ENCODE measurements at places on chromosomes 3 and 15. TPM values are rescaled to one million over a fixed set of nuclear protein-coding genes. Genes with fewer than 3 reads are reported as not detected.

GRCh38 chr3:138032567-138032966 is 22.6 kb downstream of the CLDN18 start:
- H3K27ac ChIP-seq: no peak overlapping the region
- no peaks in the 10 kb centered on the region for H3K4me1 ChIP-seq
- H3K27me3 ChIP-seq: no peaks in the 10 kb centered on the region
- no peak for DNase-seq

DNA sequence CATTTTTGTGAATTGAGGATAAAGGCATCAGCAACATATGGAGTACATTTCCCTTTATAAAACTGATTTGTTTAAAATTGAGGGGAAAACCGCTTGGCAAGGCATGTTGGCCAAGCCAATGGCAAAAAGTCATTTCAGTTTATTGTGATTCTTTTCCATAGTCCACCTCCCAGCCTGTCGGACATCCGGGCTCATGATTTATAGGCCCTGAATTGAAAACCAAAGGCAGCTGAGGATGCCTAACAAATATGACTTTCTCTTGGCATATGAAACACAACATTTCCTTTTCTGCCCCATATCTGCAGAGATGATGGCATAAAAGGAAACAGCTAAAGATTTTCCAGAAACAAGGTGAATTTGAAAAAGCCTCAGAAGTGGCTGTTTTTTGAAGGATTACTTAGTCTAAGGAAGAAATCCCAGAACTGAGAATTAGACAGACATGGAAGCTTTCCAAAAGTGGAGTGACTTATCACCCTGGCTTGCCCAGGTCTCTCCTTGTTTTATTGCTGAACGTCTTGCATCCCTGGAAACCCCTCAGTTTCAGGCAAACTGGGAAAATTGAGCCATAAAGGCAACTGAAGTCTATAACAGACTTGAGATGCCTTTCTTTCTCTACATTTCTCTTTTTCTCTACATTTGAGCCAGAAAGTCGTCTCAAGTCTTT is 74.0 kb downstream of the COL8A1 start:
- no peak for DNase-seq
- H3K27me3 ChIP-seq: no peaks in the 10 kb centered on the region
- no peaks in the 10 kb centered on the region for H3K36me3 ChIP-seq
- no peak overlapping the region for H3K4me3 ChIP-seq
- no peak overlapping the region for H3K27ac ChIP-seq

DNA sequence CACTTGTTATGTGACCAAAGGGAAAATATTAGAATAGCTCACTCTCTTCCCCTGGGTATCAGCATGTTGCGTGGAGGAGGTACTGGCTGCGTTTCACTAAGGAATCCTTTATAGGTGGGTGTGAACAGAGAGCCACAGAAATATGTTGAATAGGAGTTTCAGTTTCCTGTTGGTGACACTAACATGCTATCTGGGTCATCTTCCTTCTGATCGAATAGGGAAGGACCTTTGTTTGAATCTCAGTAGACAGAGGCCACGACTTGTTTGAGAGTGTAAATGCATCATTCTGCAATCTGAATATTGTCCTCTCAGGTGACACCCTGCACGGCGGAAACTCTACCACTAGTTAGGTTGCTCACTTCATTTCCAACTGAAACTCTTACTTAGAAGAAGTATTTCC is 157.9 kb upstream of the SLC2A2 start:
- no peaks in the 10 kb centered on the region for H3K36me3 ChIP-seq
- H3K4me1 ChIP-seq: peaks cover 17% of the 10 kb centered on the region
- H3K4me3 ChIP-seq: no peak overlapping the region
- no peaks in the 10 kb centered on the region for H3K27me3 ChIP-seq
- no peak for DNase-seq

DNA sequence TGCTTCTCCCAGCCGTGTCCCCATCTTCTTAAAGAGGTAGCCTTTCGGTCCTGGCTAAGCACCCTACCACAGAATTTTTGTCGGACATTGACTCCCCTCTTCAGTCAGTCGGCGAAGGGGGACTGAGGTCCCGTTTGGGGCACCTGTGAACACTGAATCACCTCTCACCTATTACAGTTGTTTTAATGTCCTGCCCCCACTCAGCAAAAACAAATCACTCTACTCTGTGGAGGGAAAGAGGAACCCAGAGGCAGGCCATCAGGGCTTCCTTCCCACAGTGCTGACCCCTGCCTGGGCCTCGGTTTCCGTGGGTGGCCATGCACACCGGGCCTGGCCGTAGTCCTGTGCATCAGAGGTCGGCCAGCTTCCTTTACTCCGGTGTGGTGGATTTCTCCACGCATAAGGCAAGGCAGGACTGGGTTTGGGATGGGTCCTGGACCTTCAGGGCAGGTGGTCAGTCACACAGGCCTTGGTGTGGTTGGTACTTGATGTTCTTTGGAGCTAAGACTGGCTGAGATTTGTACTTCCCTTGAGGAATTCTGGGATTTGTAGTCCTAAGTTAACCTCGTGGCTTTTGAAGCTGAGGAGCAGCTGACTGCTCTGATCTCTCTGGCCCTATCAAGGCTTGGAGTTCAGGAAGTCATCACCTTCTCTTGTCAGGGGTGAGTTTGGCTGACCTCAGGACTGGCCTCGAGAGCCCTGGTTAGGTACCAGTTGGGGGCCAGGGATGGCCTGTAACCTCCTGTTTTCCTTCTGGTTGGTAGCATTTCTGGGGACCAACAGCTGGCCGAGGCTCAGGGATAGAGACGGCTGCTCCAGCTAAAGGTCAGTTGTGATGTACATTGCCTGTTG is 627 bp upstream of the FAM131A start:
- H3K4me1 ChIP-seq: no peaks in the 10 kb centered on the region
- peak overlapping the region; percentile 68 for H3K4me3 ChIP-seq
- DNase-seq: no peak
- H3K27me3 ChIP-seq: no peaks in the 10 kb centered on the region

DNA sequence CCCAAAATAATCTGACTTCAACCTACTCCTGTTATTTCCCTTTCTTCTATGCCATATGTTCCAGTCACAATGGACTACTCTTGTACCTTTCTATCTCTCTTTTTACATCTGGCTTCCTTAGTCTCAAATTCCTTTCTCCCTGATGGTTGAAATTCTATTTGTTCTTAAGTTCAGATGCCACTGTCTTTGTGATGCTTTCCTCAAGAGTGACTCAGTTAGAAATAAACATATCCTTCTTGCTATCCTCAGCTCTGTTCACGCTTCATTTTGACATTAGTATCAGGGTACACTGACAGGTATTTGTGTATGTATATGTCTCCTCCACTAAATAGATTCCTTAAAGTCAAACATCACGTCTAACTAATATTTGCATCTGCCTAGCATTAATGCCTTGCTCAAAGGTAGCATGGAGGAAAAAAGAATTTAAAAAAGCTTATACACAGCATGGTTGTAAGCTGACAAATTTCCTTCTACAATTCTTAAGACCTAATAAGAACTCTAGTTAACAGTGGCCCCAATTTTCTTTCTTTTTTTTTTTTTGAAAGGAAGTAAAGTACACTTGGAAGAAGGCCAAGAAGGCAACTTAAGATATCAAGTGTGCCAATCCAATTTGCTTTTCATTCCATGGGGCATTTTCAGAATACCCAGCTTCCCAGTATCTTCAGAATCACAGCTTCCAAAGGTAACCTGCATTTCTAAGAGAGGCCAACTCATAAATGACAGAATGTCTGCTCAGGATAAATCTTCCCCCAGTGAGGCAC is 58.0 kb downstream of the CHAC1 start:
- peaks cover 3% of the 10 kb centered on the region for H3K36me3 ChIP-seq
- no peak overlapping the region for H3K27ac ChIP-seq
- H3K27me3 ChIP-seq: no peaks in the 10 kb centered on the region
- H3K4me3 ChIP-seq: no peak overlapping the region
- peaks cover 15% of the 10 kb centered on the region for H3K4me1 ChIP-seq

DNA sequence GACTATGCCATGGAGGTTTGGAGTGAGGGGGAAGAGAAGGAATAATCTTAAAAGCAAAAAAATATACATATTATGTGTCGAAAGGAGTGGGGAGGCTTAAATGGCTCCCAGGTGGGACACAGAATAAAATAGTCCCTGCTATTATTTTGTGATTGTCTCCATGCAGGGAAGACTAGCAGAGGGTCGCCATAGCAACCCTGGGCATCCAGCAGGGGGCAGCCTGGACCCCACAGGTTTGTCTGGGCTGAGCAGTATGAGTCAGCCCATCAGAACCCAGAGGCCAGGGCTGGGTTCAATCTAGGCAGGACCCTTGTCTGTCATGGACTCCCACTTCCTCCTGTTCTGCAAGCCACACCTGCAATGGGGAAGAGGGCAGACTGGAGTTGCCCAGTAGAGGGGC is 17.6 kb upstream of the LINGO1 start:
- no peaks in the 10 kb centered on the region for H3K36me3 ChIP-seq
- no peaks in the 10 kb centered on the region for H3K27me3 ChIP-seq
- H3K27ac ChIP-seq: no peak overlapping the region
- H3K4me1 ChIP-seq: no peaks in the 10 kb centered on the region
- no peak for DNase-seq

- no peaks in the 10 kb centered on the region for H3K4me1 ChIP-seq
- H3K36me3 ChIP-seq: no peaks in the 10 kb centered on the region
- no peak overlapping the region for H3K27ac ChIP-seq
These were observed 656.3 kb downstream of the ROBO1 start for GRCh38 chr3:79111375-79112052.

GRCh38 chr3:172438186-172438585 is 10.1 kb downstream of the GHSR start:
- no peak overlapping the region for H3K4me3 ChIP-seq
- no peaks in the 10 kb centered on the region for H3K4me1 ChIP-seq
- no peak for DNase-seq

GRCh38 chr3:156445117-156446090 is 109.5 kb downstream of the SSR3 start:
- DNase-seq: no peak
- no peaks in the 10 kb centered on the region for H3K4me1 ChIP-seq
- no peak overlapping the region for H3K4me3 ChIP-seq
- no peaks in the 10 kb centered on the region for H3K27me3 ChIP-seq

DNA sequence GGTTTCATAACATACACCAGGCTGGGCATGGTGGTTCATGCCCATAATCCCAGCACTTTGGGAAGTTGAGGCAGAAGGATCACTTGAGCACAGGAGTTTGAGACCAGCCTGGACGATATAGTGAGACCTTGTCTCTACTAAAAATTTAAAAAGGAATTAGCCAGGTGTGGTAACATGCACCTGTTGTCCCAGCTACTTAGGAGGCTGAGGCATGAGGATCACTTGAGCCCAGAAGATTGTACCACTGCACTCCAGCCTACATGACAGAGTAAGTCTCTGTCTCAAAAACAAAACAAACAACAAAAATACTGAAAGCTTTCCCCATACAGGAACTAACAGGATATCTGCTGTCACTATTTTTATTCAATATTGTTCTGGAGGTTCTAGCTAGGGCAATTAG is 20.9 kb downstream of the GREM1 start:
- H3K27ac ChIP-seq: no peak overlapping the region
- H3K36me3 ChIP-seq: no peaks in the 10 kb centered on the region
- DNase-seq: no peak
- no peak overlapping the region for H3K4me3 ChIP-seq

- no peaks in the 10 kb centered on the region for H3K27me3 ChIP-seq
- DNase-seq: no peak
- H3K4me1 ChIP-seq: peaks cover 30% of the 10 kb centered on the region
These were observed 3.3 kb downstream of the RPL35A start for GRCh38 chr3:197953325-197953724.

GRCh38 chr3:164683489-164683888 is 394.8 kb downstream of the SI start:
- H3K27me3 ChIP-seq: no peaks in the 10 kb centered on the region
- H3K4me3 ChIP-seq: no peak overlapping the region
- no peak overlapping the region for H3K27ac ChIP-seq
- no peak for DNase-seq

DNA sequence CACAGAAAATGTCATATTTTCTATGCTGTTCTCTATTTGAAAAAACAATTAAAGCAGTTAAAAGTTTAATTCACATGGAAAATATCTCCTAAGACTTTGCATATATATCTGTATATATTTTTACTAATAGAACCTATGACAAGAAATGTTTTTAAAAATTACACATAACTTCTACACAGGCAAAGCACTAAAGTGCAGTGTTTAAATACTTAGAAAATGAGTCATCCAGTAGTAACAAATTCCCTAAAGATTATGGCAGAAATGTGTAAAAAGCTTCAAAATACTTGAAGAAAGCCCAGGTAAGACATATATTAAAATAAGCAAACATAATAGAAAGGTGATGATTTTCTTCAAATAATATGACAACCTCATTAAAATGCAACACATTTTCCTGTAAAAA is 236.6 kb downstream of the TBC1D5 start:
- no peak overlapping the region for H3K27ac ChIP-seq
- no peaks in the 10 kb centered on the region for H3K4me1 ChIP-seq
- no peaks in the 10 kb centered on the region for H3K27me3 ChIP-seq
- H3K36me3 ChIP-seq: no peaks in the 10 kb centered on the region
- DNase-seq: no peak

- H3K27me3 ChIP-seq: no peaks in the 10 kb centered on the region
- DNase-seq: no peak
These were observed 109.7 kb downstream of the MFSD1 start for GRCh38 chr3:158911586-158911985.

- no peak overlapping the region for H3K4me3 ChIP-seq
- H3K27me3 ChIP-seq: peaks cover 4% of the 10 kb centered on the region
- H3K27ac ChIP-seq: no peak overlapping the region
- H3K36me3 ChIP-seq: no peaks in the 10 kb centered on the region
- DNase-seq: no peak
- no peaks in the 10 kb centered on the region for H3K4me1 ChIP-seq
These were observed 965.3 kb downstream of the ROBO1 start for GRCh38 chr3:78802562-78802930.

DNA sequence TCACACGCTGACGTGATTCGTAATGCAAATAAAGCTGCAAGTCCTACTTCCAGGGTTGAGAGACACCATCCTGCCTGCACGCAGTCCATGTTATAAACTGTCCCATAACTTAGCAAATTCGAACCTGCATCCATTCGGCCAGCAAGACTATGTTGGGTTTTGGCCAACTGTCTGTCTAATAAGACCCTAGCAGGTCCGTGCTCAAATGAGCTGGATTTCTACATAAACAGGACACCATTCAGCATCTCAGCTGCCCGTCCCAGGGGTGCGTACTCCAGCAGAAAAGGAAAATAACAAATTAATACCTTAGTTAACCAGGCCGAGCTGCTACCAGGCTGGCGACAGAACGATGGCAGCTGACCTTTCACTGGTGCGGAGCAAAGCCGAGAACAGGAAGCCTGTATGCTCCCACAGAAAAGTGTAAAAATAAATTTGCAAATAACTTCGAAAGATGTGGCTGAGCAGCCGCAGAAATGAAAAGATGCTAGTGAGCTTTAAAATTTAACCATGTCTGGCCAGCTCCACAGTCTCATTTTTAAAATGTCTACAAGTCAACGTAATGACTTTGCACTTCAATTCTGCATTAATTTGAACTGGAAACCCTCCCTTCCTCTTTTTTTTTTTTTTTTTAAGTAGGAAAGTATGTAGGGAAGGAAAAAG is 97.1 kb upstream of the SNRPA1 start:
- no peak overlapping the region for H3K4me3 ChIP-seq
- no peaks in the 10 kb centered on the region for H3K36me3 ChIP-seq
- H3K27me3 ChIP-seq: no peaks in the 10 kb centered on the region
- H3K4me1 ChIP-seq: no peaks in the 10 kb centered on the region

Gene LRRIQ4
- not detected for total RNA-seq

Gene ZKSCAN7
- 1.4 TPM for total RNA-seq

Gene FBXO40
- 0.07 TPM for total RNA-seq

Gene ALPK3
- total RNA-seq: 8.0 TPM

Measured in right lobe of liver (tissue), 6 donors.